C1 segment of cervical spinal cord (tissue), 14 donors: ENCODE measurements at places on chromosomes 12 and 14.

DNA sequence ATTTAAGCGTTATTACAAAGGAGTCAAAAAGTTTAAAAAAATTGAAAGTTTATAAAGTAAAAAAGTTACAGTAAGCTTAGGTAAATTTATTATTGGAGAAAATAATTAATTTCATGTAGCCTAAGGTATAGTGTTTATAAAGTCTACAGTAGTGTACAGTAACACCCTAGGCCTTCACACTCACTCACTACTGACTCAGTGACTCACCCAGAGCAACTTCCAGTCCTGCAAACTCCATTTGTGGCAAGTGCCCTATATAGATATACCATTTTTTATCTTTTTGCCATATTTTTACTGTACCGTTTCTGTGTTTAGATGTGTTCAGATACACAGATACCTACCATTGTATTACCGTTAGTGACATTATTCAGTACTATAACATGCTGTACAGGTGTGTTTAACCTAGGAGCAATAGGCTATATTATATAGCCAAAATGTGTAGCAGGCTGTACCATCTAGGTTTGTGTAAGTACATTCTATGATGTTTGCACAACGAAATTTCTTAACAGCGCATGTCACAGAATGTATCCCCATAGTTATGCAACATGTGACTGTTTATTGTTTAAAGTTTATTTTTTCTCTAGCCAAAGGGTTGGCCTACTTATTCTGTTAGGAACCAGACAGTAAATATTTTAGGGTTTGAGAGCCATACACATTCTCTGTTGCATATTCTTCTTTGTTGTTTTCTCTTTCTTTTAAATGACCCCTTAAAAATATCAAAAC is 155.5 kb downstream of the PCNX1 start:
- no peak for DNase-seq

DNA sequence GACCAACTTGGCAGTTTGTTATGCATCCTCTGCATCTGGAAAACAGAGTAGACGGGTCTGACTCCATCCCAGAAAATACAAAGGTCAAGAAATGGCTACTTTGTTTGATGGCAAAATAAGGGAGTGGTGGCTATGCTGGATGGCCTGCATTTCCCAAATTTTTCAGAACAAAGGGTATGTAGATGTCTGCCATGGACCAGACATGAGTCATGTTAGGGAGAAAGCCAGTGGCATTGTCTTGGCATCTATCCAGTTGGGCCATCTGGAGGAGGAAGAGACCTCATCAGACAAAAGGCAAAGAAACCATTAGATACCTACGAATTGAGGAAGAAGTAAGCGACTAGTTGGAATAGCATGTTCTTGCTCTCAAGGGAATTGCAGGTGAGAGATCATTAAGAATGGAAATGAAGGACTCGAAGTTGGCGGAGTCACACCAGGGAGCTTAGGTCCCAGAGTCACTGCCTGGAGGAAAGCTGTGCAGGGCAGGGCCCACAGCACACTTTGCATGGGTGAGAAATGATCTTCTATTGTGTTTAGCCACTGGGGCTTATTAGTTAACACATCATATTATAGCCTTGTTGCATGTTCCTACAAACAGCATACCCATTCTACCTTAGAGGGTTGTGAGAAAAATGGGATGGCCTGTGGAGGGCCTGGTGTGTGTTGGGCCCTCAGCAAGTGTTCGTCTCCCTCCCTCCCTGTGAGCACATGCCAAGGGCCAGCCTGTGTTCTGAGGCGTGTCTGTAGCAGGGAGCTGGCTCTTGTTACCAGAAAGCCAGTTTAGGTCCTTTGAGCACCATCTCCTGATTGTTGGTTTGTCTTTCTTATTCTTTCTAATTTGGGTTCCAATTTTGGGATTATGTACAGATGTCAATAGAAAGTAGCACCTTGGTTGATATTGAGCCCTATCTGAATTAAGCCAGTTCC is 119.4 kb downstream of the KTN1 start:
- DNase-seq: no peak

- no peak for DNase-seq
Observed at GRCh38 chr14:94940263-94940993, 170.5 kb upstream of the GSC start.

GRCh38 chr14:76883447-76883846 is 57.2 kb downstream of the LRRC74A start:
- DNase-seq: no peak

DNA sequence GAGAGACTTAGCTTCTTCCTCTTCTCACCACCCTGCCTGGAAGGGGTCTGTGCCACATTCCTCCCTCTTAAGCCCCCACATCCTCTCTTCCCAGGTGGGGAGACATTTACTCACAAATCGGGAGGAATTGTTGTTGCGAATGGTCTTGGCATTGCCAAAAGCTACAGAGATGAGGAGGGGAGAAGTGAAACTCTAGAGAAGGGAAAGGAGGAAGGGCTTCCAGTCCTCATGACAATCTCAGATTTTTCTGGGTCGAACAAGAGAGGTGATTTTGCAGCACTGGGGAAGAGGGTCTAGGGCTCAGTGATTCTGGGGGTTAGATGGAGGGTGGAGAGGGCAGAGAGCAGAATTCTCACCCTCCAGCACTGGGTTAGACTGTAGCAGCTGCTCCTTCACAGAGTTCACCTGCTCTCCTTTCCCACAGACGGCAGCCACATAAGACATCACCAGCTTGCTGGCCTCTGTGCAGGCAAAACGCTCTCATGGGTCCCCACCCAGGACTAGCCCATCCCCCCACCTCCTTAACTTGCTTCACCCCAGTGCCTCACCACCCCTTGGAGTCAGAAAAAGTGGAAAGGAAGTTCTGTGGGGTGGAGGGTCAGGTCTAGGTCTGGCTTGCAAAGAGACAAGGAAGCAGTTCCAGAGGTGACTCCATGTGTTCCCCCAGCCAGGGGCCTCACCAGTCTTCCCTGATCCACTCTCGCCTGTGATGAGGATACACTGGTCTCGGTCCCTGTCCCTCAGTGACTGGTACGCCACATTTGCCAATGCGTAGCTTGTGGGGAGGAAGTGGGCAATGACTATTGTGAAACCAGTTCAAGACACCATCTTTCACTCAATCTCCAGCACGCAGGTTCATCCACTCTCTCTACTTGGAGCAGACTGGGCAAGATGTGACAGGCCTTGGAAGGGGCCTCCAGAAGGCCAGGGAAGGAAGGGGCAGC is 2.7 kb downstream of the MYO1A start:
- DNase-seq: no peak

- no peak for DNase-seq
Observed at GRCh38 chr12:6438345-6438744, 6.4 kb upstream of the CD27 start.

DNA sequence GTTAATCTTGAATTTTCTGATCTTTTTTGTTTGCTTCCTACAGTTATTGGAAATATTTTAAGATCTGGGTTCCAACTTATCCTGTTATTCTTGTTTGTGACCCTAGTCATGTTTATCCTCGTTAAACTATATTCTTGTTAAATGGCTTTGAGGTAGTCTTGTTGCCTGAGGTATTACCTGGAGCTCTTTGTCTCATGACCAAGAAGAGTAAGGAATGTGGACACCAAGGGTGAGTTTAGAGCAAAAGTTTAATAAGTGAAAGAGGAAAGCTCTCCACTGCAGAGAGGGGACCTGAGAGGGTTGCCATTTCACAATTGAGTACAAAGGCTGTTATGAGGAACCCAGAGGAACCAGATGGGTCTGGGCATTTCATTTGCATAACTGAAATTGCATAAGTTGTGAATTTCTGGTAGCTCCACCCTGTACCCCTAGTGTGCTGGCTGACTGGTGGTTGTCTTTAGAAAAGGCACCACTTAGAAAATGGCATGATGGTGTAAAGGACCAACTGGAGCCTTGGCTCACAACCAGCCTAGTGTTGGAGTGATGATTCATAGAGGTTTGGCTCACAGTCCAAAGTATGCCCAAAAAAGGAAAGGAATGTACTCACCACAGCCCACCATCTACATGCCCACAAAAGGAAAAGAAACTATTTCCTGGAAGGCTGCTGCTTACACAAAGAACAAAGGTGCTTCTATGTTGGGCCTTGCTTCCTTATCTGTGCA is 36.7 kb upstream of the RESF1 start:
- no peak for DNase-seq

DNA sequence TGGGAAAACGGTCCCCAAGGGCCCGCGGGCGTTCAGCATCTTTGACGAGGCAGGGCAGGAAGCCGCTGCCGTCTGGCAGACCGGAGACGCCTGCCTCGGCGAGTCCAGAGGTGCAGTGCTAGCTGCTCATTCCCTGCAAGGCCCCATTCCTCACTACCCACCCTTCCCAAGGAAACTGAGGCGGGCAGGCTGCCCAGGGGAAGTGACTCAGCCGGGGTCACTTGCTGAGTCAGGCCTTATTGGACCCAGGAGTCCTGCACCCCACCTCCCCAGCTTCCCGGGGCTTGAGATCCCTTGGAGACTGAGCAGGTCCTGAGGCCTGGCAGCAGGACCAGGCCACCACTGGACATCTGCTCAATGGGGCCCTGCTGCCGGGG is 3.7 kb downstream of the SH2B3 start:
- DNase-seq: no peak

- DNase-seq: no peak
Observed at GRCh38 chr14:89806451-89806850, 148.1 kb downstream of the EFCAB11 start.

GRCh38 chr12:69000540-69001243 is 67.7 kb upstream of the CPM start:
- DNase-seq: no peak

DNA sequence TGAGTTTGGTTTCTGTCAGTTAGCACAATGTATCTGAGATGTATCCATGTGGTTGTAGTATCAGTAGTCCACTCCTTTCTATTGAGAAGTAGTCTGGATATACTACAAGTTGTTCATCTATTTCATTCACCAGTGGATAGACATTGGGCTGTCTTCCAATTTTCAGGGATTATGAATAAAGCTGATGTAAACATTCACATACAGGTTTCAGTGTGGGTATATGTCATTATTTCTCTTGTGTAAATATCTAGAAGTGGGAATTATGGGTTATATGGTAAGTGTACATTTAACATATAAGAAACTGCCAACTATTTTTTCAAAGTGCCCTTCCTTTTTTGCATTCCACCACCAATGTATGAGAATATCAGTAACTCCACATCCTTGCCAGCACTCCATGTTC is 35.9 kb downstream of the PHLDA1 start:
- no peak for DNase-seq
